ENCODE measurements at places on chromosomes 7 and 10. TPM values are rescaled to one million over a fixed set of nuclear protein-coding genes. Genes with fewer than 3 reads are reported as not detected.

Gene JAZF1
- polyA plus RNA-seq: 4.2 TPM

Gene ECD
- polyA plus RNA-seq: 7.6 TPM

Gene SPDYE16
- polyA plus RNA-seq: 0.06 TPM

Gene PRF1
- polyA plus RNA-seq: 5.0 TPM

Gene OR2A42
- 0.06 TPM for polyA plus RNA-seq

Gene RELN
- polyA plus RNA-seq: not detected

Gene IGFBP3
- polyA plus RNA-seq: 44.9 TPM

Gene SEMA4G
- polyA plus RNA-seq: 65.8 TPM

Gene EIF5AL1
- polyA plus RNA-seq: under 0.01 TPM

Gene NUTM2B
- polyA plus RNA-seq: 6.9 TPM

Gene CYP26C1
- not detected for polyA plus RNA-seq

Gene DDC
- 77.2 TPM for polyA plus RNA-seq

Gene LRGUK
- 0.03 TPM for polyA plus RNA-seq

Gene SNX10
- 5.4 TPM for polyA plus RNA-seq

Gene NFE2L3
- polyA plus RNA-seq: 15.0 TPM

Gene RBP4
- polyA plus RNA-seq: 4.2 TPM

Gene TUBB8
- not detected for polyA plus RNA-seq

Gene FAM13C
- 2.6 TPM for polyA plus RNA-seq

Gene MRPS16
- polyA plus RNA-seq: 75.1 TPM

Gene SSC4D
- polyA plus RNA-seq: 1.2 TPM

Gene KNDC1
- 0.15 TPM for polyA plus RNA-seq

Gene LBX1
- polyA plus RNA-seq: not detected

Gene KLF14
- polyA plus RNA-seq: 0.03 TPM

Gene SLC26A5
- not detected for polyA plus RNA-seq

Gene UCMA
- polyA plus RNA-seq: not detected

Gene CFAP43
- not detected for polyA plus RNA-seq

Gene CDK5
- 9.8 TPM for polyA plus RNA-seq

Gene KIAA1549
- polyA plus RNA-seq: under 0.01 TPM

Gene ZNF727
- polyA plus RNA-seq: 0.06 TPM

Gene CABCOCO1
- not detected for polyA plus RNA-seq

Gene ASAH2
- not detected for polyA plus RNA-seq

Gene ELFN1
- not detected for polyA plus RNA-seq

Gene BICC1
- 1.8 TPM for polyA plus RNA-seq

Gene IGF2BP3
- polyA plus RNA-seq: not detected

Gene PLEKHS1
- 11.0 TPM for polyA plus RNA-seq

Gene CLEC2L
- polyA plus RNA-seq: not detected
